GM23248 (cell line): ENCODE measurements at places on chromosomes 6 and 20. TPM values are rescaled to one million over a fixed set of nuclear protein-coding genes. Genes with fewer than 3 reads are reported as not detected.

The C20orf204 gene
- 0.32 and 0.51 TPM in 2 replicates for total RNA-seq

The SPDEF gene
- total RNA-seq, result not detected in 2 replicates

The STMND1 gene
- total RNA-seq, result not detected in 2 replicates

The UBE2C gene
- 33.8 and 38.8 TPM in 2 replicates for total RNA-seq

The ELOVL2 gene
- 0.32 and 0.76 TPM in 2 replicates for total RNA-seq

The C4B gene
- 4.5 and 6.4 TPM in 2 replicates for total RNA-seq

The RXRB gene
- total RNA-seq, result 27.7 and 28.8 TPM in 2 replicates

The KCNQ2 gene
- not detected in 2 replicates for total RNA-seq

The TUBB1 gene
- not detected in 2 replicates for total RNA-seq

The RPL10A gene
- total RNA-seq, result 852 and 915 TPM in 2 replicates

DNA sequence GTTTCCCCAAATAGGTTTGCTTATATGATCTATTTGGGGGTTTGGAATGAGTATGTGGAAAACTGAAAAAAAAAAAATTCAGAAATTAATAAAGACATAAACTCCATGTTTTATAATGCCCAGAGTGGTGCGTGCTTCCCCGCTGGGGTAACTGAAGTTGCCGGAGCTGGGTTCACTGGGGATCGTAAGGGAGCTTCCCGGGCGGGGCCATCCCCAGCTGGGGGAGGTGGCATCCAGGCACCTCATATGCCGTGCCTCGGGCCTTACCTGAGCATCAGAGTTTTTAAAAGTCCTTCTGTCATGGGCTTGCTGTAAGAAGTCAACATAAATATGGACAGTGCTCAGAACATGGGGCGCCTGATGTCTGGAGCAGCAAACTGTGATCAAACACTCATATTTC, 17.9 kb upstream of the RAMACL start:
- no peak for DNase-seq

GRCh38 chr20:5880326-5880725, 70.0 kb downstream of the TRMT6 start:
- no peak for DNase-seq

GRCh38 chr20:53003420-53004154, 31.4 kb downstream of the TSHZ2 start:
- DNase-seq, result peak; percentile 64

DNA sequence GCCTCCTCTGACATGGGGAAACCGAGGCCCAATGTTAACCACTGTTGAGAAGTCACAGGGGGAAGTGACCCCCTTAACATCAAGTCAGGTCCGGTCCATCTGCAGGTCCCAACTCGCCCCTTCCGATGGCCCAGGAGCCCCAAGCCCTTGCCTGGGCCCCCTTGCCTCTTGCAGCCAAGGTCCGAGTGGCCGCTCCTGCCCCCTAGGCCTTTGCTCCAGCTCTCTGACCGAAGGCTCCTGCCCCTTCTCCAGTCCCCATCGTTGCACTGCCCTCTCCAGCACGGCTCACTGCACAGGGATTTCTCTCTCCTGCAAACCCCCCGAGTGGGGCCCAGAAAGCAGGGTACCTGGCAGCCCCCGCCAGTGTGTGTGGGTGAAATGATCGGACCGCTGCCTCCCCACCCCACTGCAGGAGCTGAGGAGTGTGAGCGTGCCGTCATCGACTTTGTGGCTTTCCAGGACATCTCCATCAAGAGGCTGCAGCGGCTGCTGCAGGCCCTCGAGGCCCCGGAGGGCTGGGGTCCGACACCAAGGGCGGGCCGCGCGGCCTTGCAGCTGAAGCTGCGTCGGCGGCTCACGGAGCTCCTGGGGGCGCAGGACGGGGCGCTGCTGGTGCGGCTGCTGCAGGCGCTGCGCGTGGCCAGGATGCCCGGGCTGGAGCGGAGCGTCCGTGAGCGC, 1.6 kb downstream of the TNFRSF6B start:
- no peak for DNase-seq

DNA sequence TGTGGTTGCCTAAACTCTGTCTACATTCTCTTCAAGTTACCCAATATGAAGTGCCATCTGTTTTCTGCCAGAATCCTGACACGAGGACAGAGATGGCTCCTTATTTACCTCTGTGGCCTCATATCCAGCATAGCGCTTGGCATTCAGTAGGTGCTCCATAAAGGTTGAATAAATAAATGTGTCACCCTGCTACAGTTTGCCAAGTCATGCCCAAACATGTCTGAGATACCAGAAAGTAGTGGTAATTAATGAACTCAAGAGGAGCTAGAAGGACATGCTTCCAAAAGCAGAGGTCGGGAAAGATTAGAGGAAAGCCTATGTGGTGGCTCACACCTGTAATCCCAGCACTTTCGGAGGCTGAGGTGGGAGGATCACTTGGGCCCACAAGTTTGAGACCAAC, 30.9 kb upstream of the E2F3 start:
- no peak for DNase-seq

DNA sequence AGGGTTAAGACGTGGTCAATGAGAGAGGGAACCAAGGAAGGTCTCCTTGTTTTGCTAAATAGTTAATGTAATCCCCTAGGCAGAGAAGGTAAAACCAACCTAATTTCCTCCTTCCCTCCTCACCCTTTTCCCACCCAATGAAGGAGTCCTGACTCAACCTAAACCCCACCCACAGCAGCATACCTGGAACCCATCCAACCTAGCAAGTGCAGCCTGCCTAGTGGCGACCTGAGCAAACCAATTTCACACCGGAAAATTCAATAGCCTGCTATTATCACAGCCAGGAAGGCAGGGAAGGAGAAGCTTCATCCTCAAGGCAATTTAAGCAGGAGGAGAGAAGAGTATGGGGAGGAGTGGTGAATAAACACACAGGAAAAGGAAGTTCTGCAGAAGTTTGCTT, 46.9 kb downstream of the OSTM1 start:
- DNase-seq, result peak; percentile 34

DNA sequence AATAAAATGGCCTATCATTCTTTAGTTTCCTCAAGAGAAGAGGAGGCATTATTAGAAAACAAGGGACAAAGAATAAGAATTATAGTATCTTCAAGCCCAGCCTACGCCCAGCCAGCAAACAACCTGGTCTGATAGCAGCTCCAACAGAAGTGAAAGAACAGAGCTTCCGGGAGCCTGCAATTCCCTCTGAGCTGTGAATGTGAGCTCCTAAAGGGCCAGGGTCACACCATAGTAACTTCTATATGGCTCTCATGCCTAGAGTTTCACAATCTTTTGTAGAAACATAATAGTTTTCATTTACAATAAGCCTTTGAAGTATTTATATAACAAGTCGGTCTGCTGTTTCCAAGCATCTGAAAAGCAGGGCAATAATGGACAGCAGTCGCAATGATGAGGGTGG, 116.5 kb downstream of the SMLR1 start:
- no peak for DNase-seq

GRCh38 chr6:20569000-20569610, 34.8 kb downstream of the CDKAL1 start:
- peak; percentile 34 for DNase-seq

- no peak for DNase-seq
Measured at GRCh38 chr6:125294925-125295324, 6.8 kb downstream of the HDDC2 start.

GRCh38 chr6:143055891-143056290, 4.8 kb upstream of the AIG1 start:
- DNase-seq, result no peak

- peak; percentile 29 for DNase-seq
Measured at GRCh38 chr6:12196326-12196936, 93.7 kb upstream of the EDN1 start.

GRCh38 chr6:52493669-52494068, 73.5 kb downstream of the EFHC1 start:
- no peak for DNase-seq

- peak; percentile 93 for DNase-seq
Measured at GRCh38 chr6:155154158-155154830, 109.5 kb upstream of the CLDN20 start.

GRCh38 chr6:112990971-112991370, 643.8 kb downstream of the RFPL4B start:
- DNase-seq, result peak; percentile 20

- no peak for DNase-seq
Measured at GRCh38 chr6:147156218-147156617, 48.0 kb upstream of the STXBP5 start.

DNA sequence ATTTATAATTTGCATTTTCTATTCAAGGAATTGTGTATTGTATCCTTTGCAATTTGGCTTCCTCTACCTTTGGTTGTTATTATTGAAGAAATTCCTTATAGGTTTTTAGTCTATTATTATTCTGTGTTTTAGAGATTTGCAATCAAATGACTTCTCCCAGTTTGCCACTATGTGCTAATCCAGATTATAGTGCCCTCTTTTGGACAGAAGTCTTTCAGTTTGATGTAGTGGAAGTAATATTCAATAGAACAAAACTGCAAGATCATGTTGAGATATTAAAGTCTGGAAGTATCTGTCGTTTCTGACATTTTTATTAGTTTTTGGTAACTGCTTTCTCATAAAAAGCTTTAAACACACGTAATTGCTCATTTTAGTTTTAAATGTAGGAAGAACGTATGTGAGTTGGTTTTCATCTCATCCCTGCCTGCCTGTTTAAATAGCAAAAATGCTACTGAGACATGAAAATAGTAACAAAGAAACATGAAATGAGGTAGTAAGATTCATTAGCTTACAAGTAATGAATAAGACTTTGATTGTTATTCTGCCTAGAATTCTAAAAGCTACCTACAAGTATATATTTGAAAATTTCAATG, 72.8 kb downstream of the RTN4IP1 start:
- peak; percentile 55 for DNase-seq

- peak; percentile 22 for DNase-seq
Measured at GRCh38 chr20:1334761-1335160, 5.8 kb upstream of the SDCBP2 start.

GRCh38 chr6:41674231-41675000, 36.1 kb downstream of the MDFI start:
- DNase-seq, result no peak

DNA sequence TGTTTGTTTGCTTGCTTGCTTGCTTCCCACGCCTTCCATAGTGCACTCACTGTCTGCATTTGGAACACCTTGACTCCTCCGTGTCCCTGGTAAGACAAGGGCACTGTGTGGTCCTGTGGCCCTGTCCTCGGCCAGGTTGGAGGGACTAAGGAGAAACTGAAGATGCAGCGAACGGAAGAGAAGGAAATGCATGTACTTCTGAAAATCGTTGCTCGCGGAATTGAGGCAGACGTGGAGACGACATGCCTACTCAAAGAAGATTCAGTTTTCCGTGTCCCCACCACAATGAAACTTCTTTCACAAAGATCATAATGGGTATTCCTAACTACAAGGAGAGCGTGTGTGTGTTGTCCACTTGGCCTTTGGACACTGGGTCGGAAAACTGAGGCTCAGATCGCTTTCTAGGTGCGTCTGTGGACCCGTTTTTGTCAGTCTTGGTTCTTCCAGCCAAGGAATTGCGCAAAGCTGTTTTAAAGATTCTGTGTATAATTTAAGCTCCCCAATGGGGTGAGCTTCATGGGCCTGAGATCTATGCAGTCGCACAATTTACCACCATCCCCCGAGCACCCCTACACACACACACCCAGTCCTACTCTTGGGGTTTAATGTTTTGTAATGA, 120.4 kb upstream of the ZNF184 start:
- DNase-seq, result no peak

- no peak for DNase-seq
Measured at GRCh38 chr6:15524861-15525401, 137.9 kb downstream of the DTNBP1 start.

GRCh38 chr20:41176711-41177552, 39.6 kb downstream of the PLCG1 start:
- no peak for DNase-seq

DNA sequence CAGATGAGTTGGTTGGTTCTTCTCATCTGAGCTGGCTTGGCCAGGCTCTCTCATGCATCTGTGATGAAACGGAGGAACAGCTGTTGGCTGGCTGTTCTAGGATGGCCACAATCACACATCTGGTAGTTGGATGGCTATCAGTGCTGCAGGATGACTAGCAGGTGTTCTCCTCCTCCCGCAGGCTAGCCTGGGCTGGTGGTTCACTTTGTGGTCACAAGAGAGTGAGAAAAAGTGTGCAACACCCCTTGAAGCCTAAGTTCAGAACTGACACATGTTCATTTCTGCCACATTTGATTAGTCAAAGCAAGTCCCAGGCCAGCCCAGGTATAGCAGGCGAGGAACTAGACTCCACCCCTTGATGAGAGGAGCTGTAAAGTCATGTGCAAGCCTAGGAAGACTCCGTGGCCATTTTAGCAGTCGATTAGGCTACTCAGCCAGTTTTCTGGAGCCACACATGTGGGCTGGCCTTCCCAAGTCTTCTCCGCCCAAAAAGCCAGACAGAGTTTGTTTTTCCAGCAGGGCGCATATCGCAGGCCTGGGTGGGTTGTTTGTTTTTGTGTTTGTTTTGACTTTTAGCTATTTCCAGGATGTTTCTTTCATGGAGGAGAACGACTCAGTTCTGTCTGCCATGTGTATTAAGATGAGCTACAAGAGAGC, 120.8 kb downstream of the ISM1 start:
- DNase-seq, result peak; percentile 41

DNA sequence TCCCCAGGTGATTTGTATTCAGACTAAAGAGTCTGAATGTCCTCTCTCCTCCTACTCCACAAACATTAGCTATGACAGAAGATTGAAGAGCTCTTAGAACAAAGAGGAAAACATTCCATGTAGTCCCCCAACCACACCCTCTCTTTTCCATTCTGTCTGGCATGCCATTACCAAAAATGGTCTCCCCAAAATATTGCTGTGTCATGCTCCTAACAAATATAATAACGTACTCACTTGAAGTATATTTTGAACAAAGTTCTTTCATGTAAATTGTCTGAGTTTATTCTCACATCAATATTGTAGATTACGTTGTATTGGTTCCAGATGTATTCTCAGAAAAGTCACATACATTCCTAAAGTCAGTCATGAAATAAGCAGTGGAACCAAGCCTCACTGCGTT, 467.3 kb upstream of the IRAK1BP1 start:
- no peak for DNase-seq

DNA sequence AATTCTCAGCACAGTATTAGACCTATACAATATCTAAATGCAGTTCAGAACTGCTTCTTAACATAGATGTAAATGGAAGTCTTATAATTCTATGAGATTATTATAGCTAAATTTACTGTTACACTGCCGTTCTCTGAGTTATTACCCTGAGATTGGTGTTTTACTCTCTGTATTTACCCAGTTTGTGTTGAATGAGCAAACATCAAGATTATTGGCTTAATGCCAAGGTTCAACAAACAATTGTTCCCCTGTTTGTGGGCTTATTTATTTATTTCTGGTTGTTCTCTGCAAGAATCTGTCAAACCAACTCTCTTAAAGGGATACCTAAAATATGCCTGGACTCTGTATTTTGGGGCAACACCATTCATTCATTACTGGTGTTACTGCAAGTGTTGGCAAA, 5.2 kb upstream of the STMND1 start:
- no peak for DNase-seq

- no peak for DNase-seq
Measured at GRCh38 chr6:2855061-2855519, 13.4 kb upstream of the SERPINB1 start.

GRCh38 chr6:150745896-150746295, 119.6 kb upstream of the MTHFD1L start:
- DNase-seq, result no peak
